Kidney epithelial cell (primary cell): ENCODE measurements at places on chromosomes 16 and 17.

GRCh38 chr16:87675111-87675719 is 72.9 kb downstream of the JPH3 start:
- no peak for DNase-seq

- DNase-seq, result no peak
These were observed 27.6 kb upstream of the LASP1NB start for GRCh38 chr17:38897671-38898290.

- DNase-seq, result peak; percentile 45
These were observed 45.6 kb upstream of the HOXB9 start for GRCh38 chr17:48671697-48672171.

- DNase-seq, result no peak
These were observed 34.8 kb downstream of the CMTM3 start for GRCh38 chr16:66639091-66639885.

DNA sequence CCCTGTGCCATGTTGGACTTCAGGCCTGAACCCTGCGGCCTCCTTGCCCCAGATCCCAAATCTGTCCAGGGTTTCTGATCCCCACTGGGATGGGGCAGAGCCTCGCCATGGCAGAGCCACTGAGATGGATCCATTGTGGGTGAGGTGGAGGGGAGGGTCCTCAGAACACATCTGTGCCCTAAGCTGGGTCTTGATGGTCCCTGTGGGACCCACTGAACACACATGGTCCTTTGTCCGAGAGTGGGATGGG is 38.0 kb upstream of the KSR1 start:
- DNase-seq, result no peak
